Ascending aorta (tissue), 2 donors: ENCODE measurements at places on chromosomes 1 and 21.

DNA sequence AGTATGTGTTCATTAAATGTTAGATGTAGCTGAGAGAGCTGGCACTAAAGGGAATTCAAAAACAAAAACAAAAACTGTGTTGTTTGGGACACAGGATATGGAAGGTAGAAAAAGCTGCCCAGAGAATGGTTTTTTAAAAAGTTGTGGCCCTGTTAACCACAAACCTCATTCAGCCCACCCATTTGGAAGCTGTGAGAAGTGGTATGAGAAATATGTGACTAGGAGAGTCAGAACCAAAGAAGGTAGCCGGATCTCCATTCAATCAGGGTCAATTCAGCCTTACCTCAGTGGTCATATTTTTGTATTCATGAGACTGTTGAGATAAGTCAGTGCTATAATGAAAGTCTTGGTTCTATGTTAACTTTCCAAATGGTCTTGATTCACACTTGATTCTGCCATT lies 29.8 kb upstream of the CACYBP start:
- no peak for DNase-seq

DNA sequence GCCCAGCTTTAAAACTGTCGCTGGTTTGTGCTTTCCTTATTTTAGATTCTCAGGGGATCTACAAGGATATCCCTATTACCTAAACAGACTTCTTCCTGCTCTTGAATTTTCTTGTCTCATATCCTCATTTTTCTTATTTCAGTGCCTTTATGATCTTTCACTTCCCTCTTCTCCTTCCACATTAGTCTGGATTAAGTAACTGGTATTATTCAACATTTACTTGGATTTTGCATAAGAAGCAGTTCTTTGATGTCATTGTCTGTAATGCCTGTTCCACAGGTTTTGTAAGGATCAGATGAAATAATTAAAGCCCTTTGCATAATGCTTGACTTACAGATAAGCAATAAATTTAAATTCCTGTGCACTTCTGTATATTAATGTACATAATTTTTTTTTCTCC lies 26.5 kb downstream of the CXADR start:
- no peak for DNase-seq

DNA sequence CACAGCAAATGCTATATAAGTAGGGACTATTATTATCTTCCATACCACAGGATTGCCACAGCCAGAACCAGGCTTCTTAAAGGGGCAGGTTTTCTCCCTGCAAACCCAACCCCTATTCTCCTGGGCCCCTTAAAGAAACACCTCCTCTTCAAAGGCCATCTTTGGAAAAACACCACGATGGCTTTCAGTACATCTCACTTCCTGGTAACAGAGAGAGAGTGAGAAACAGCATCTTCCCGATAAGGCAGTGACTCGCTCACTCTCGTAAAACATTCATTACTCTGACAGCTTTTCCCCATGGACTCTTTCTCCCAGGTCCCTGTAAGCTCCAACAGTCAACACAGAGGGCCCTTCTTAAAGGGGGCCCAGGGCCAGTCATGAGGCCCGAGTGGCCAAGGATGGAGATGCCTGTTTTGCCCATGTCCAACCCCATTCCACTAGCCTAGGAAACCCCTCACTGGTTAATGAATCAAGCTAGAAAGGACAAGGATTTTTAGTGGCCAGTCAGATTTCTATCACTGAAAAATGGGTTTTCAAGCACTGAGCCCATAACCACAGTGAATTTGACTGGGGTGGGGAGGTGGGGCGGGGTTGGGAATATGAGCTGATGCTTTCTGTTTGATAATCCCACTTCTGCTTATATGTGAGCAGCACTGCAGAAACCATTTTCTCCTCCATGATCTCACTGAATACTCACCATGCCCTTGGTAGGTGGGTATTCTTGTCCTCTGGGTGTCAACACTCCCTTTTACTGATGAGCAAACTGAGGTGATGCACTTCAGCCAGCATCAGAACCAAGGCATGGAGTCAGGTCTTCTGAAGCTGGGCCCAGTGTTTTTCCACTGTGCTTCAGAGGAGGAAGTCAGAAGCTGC lies 3.6 kb upstream of the NAV1 start:
- DNase-seq, result no peak

DNA sequence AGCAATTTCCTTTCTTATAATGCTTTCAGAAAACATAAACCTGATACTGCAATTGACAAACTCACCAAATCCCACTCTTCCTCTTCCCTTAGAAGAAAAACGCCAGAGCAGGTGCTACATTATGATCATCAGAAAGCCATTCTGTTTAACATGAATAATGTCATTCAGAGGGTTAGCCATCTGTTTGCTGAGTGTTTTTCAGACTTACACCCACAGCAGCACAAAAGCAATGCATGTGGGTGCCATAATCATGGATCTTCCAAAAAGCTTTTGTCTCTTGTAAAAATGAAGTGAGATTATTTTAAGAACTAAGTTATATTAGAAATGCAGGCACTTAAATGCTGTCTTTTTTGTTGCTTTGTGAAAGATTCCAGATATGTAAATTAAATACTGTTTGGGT lies 204.6 kb upstream of the TMPRSS15 start:
- DNase-seq, result no peak

DNA sequence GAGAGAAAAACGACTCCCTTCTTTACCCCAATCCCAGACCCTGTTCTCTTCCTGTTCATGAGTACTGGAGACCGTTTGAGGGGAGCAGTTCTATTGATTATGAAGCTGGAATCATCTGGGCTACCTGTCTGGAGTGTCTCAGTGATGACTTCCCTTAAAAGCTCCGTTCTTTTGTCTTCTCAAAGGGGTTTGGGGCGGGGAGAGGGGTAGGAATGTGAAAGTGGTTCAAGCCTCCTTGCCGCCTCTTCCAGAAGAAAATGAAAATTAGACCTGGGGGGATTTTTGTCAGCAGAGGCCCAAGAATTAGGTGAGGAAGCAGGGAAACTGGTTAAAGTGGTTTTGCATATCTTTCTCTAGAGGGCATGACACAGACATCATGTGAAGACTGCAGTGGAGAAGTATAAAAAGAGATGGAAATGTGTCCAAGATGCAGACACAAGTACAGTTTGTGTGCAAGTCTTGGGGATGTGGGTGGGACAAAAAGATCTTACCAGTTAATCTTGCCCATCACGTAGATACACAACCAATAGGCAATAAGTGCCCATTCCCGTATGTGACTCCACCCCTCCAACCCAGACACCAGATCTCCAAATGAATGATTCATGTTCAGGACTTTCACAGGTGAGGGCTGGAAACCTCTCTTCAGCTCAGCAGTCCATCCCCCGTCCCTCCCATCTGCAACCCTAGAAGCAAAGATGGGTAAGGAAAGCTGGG lies 470 bp upstream of the MTMR11 start:
- no peak for DNase-seq

DNA sequence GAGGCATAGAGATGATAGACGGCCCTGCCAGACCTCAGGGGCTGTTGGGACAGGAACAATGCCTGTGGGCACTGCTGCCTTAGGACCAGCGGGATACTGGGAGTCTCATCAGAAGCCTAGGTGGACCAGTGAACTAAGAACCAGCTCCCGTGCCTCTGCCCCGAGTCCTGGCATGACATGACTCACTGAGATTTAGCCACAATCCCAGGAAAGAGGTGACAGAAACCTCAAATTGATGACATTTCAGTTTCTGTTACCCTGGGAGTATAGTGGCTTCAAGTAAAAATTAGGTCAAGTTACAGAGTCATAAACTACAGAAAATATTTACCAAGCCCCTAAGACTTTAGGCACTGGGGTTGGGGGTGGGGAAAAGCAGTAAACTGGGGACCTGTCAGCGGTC lies 74.6 kb upstream of the GADD45A start:
- no peak for DNase-seq

GRCh38 chr1:170360601-170361000 lies 171.4 kb upstream of the GORAB start:
- DNase-seq, result no peak

DNA sequence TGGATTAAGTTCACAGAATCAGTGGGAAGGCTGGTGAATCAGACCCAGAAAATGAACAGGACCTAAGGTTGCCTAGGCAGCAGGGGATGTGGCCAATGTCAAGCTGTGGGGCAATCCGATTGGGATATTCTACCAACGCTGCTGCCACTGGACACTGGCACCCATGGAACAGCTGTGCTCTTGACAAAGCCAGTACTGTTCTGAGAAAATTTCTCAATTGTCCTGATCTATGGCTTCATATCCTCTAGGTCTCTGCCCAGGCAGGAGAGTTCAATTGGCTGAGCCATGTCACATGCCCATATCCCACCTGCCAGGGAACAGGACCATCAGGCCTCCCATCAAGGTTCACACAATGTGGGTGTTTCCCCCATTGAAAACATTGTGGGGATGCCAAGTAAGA lies 6.2 kb downstream of the TACSTD2 start:
- no peak for DNase-seq

- no peak for DNase-seq
These were observed 13.7 kb downstream of the PIGP start for GRCh38 chr21:37059181-37059580.

- DNase-seq, result no peak
These were observed 170.2 kb downstream of the SYT2 start for GRCh38 chr1:202540014-202540413.

DNA sequence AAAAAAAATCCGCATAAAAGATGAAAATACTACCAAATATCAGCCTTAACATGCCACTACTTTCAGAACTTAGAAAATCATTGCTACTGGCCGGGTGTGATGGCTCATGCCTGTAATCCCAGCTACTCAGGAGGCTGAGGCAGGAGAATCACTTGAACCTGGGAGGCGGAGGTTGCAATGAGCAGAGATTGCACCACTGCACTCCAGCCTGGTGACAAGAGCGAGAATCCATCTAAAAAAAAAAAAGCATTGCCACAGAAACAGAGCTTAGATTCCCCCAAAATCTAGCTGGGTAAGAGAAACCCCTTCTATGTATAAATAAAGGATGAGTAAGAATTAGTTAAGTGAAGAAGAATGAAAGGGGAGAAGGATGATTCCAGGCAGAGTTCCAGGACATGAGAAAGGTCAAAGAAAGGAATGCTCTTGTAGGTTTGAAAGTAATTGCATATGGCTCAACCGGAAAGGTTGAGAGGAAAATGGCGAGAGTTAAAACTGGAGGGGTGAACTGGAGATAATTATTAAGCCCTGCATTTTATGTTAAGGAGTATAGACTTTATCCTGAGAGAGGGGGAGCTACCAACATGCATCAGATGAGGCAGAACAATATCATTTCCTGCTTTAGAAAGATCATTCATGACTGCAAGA lies 19.7 kb upstream of the NRDC start:
- no peak for DNase-seq

GRCh38 chr1:175873290-175873935 lies 130.0 kb upstream of the TNR start:
- no peak for DNase-seq

DNA sequence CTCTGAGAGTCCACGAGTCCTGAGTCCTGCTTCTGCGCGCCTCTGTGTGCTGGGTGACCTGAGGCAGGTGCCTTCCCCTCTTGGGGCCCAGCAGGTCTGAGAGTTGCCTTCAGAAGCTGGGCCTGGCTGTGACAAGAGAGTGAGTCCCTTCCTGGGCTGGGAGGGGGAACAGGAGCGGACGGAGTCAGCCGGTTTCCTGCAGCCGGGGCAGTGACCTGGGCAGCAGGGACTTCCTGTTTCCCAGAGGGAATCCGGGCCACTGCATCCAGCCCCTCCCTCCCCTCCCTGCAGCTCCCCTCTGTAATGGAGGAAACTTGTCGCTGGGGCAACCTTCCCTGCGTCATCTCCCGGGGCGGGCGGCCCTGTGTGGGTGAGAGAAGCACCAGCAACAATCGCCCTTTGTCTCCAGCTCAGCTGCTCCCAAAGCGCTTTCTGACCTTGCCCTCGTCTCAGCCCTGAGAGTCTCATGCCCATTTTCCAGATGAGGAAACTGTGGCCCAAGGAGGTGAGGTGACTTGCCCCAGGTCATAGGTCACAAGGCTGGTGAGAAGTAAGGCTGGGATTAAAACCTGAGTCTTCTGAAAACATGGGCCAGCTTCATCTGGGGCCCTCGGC lies 61.1 kb downstream of the SDC3 start:
- peak; percentile 75 for DNase-seq

DNA sequence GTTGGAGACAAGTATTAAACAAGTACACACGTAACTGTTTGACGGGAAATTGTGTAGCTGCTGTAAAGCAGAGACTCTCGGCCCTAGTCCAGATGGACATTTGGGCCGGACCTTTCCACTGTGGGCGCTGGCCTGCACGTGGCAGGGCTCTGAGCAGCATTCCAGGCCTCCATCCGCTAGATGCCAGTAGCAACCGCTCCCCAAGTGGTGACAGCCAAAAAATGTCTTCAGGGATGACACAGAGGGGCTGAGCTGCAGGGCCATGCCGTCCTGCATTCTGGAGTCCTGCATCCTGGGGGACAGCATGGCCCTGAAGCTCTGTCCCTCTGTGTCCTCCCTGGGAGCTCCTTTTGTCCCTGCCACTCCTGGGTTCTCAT lies 24.8 kb downstream of the A3GALT2 start:
- no peak for DNase-seq

DNA sequence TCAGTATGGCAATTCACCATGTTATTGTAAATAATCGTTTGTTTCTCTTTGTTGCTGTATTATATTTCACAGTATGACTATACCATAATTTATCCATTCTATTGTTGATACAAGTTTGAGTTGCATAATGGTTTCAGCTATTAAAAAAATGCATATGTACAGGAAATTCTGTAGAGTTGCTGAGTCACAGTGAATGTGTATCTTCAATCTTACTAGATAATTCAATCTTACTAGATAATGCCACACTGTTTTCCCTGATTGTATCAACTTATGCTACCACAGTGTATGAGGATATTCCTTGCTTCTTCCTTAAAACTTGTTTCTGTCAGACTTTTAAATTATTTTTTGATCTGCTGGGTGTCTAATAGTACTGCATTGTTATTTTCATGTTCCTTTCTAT lies 3.5 kb upstream of the COA6 start:
- DNase-seq, result no peak

DNA sequence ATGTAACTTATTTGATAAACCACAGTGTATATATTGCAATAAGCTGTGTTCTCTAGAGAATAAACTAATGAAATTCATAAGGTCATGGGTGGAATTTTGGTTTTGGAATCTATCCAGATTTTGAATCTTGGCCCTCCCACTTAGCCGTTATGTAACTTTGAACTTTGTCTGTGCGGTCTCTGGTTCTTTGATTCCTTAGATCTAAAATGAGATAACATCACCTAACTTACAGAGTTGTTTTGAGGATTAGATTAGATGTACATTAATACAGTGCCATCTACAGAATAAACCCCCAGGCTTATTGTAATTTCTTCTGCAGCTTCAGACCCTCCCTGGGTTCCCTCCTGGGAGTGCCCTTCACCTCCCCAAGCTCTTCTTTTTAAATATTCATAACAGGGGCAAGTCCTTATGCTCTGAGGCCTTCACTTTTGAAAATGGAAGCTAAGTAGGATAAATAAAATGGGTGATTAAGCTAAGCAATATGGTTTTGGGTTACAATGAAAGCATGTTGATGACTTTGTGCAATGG lies 124.3 kb downstream of the ATG4C start:
- no peak for DNase-seq

DNA sequence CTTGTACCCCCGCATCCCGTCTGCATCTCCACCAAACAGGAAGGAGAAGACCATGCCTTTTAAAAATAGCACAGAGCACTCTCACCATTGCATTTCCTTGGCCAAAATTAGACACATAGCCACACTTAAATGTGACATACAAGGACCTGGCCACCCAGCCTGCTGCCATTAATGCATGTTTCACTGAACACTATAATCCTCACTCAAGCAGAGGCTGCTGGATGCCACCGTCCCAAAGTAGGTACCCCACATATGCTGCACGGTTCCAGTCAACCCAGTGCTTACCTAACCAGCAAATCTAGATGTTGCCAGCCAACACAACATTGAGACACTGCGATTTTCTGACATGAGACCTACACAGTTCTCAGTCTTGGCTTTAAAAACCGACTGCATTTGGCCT lies 107.7 kb downstream of the ADSS2 start:
- DNase-seq, result no peak
